Hepatocyte (in vitro differentiated cells): ENCODE measurements at places on chromosomes 11 and 22. TPM values are rescaled to one million over a fixed set of nuclear protein-coding genes. Genes with fewer than 3 reads are reported as not detected.

DNA sequence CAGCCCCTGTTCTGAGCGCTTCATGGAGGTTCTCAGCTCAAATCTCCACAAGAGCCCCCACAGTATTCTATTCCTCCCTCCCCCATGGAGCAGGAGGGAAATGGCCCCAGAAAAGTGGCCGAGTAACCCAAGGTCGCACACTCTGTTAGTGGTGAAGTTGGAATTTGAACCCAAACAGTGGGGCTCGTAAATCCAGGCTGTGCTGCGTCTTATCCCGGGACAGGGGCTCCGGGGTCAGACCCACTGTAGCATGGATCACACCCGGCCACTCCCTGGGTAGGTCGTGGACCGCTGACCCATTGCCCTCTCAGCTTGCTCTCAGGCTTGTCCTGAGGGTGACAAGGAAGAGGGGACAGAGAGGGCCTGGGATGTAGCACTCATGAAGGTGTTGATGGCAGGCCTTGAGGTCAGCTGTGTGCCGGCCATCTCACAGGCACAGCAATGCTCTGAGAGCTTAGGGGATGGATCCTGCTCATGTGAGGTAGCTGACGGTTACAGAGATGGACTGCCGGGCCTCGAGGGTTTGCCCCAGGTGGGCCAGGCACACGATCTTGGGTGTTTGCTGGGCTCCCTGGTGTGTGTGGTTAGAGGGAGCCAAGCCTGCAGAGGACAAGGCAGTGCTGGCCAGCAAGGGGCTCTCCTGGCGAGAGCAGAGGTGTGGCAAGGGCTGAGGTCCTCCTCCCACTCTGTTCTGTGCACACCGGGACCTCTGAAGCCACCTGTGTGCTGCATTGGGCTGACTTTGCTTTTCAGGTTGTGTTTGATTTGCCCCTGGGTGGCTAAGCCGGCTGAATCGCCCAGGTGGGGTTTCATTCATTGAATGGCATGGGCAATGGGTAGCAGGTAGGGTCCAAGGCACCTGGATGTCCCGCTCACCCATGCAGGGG, 2.3 kb upstream of the FGF19 start:
- DNase-seq = no peak

MOGAT2 gene
- total RNA-seq = 2.4 and 3.2 TPM in 2 replicates

DNA sequence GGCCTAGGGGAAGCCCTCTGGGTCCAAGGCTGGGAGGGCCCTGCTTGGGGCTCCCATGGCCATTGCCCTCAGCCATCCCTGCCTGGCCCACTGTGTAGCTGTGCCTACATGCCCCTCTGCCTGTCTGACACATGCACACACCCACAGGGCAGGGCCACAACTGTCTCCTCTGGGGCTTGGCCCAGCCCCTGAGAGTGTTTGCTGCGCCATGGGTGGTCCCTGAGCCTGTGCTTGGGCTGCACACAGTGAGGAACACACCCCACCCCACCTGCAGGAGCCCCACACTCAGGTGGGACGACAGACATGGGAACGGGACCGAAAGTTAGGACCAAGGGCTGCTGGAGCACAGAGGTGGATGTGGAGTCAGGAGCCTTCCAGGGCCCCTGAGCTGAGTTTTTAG, 489.5 kb downstream of the TBC1D22A start:
- DNase-seq = no peak

GRCh38 chr11:83464160-83464944, 178.2 kb upstream of the CCDC90B start:
- DNase-seq = no peak

DNA sequence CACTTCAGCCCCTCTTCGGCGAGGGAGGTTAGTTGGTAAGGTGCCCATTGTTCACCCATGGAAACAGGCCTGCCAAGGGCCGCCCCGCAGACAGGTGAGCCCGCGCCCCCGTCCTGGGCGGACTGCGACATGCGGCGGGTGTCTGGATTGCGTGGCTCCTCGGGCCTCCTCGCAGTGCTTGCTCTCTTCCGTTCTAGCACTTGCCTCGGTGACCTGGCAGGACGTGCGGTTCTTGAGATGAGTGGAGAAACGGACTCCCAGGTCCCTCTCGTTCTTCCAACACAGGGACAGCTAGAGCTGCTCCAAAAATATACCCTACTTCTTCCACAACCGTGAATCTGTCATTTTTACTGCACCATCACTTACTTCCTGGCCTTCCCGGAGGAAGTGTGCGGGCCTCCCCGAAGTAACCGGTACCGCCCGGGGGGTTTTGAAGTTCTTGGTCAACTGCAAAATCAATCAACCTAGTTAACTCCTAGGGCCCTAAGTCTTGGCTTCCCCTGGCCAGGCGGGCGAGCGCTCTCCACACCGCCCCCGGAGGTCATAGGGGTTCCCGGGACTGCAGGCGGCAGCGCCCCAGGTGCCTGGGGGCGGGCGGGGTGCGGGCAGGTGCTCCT, 745 bp upstream of the ZBTB44 start:
- DNase-seq = peak; percentile 13

TSPAN18 gene
- total RNA-seq = 9.5 and 12.8 TPM in 2 replicates

- no peak for DNase-seq
These were observed 54.1 kb upstream of the SLC36A4 start for GRCh38 chr11:93251922-93252321.

RASL10A gene
- 0.33 and 1.7 TPM in 2 replicates for total RNA-seq

DNA sequence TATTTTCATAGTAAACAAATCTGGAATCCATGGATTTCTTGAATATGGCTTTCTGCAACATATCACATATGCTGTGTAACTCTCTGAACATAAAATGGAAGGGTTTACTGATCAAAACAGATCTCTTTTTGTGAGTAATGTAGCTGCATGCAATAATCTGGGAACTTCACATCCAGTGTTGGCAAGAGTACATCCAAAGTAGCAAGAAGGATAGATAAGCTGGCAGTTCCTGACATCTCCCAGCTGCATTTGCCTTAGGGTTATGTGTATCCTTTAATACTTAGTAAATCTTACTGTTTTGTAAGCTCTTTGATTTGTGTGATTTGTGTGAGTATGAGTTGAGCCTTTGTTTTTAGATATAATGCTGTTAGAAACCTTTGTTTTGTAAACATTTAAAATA, 280.4 kb upstream of the CNTN5 start:
- peak; percentile 16 for DNase-seq

LGALS1 gene
- 780 and 875 TPM in 2 replicates for total RNA-seq

DNA sequence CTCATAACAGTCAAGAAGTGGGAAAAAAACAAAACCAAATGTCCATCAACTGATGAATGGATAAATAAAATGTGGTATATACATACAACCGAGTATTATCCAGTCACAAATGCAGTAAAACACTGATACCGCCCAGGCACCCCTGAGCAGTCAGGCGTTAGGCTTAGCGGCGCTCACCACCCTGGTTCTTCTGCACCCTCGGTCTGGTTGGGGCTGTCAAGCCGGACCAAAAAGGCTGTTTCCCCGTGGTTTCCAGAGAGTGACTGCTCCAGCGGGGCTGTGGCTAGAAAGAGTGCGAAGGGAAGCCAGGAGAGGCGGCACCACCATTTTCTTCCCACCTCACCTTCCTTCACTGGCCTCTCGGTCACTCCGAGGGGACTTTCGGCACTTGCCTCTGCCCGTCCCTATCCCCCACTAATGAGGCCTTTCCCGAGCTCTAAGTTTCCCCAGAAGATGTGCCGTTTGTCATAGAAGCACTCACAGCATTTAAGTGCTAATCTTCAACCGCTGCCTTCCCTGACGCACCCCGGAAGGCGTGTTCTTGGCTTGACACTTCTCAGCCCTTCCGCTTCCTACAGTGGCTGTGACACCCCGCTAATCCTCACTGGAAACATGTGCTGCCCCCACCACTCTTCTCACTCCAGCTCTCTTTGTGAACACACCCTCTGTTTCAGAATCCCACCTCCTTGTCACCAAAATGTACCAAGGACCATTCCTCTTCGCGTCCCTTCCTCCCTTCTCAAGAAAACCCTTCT, 42.4 kb downstream of the FCHSD2 start:
- no peak for DNase-seq

DNA sequence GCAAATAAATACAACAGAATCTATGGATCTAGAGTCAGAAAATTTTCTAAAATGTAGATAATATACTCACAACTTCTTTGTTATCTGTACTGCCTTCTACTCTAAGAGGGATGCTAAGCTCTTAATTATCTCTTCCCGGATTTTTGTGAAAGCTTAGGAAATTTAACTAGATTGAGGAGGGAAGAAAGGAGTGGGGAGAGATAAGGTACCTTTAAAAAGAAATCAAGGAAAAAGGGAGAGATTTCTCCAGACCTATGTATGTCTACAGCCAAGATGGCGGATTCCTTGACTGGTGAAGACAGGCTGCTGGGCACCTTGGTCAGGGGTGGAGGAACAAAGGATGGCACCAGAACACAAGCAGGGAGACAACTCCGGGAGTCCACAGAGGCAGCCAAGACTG, 23.0 kb downstream of the ZNF280B start:
- no peak for DNase-seq

KCNK4 gene
- total RNA-seq = not detected in 2 replicates

DNA sequence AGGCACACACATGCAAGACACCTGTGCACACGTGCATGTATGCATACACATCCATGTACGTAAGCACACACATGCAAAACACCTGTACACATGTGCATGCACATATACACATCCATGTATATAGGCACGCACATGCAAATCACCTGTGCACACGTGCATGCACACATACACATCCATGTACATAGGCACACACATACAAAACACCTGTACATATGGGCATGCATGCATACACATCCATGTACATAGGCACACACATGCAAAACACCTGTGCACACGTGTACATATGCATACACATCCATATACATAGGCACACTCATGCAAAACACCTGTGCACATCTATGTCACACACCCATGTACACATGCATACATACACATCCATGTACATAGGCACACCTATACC, 458.3 kb downstream of the TBC1D22A start:
- DNase-seq = no peak

TEX12 gene
- 0.50 and 4.4 TPM in 2 replicates for total RNA-seq

GRCh38 chr22:46122511-46122971, 27.8 kb upstream of the PPARA start:
- DNase-seq = peak; percentile 80

F2 gene
- 79.7 and 85.9 TPM in 2 replicates for total RNA-seq

KCNK7 gene
- total RNA-seq = not detected in 2 replicates

GRCh38 chr22:31461699-31462098, 27.9 kb downstream of the EIF4ENIF1 start:
- DNase-seq = no peak

DNA sequence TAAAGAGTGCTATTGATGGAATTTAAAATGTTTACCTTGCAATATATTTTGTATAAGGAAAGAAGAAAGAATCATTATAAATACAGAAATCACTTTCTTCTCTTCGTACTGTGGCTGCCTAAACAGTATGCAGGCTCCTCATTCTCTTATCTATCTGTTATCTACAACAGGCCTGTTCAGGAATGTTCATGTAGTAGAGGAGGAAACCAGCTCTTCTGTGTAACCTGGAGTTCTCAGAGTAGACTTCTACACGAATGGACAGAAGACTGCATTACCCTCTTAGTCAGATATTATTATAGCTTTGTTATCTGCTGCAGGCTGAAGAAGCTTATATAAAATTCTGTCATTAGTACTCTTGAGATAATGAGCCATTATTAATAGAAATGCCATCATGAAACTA, 1225.9 kb upstream of the CNTN5 start:
- DNase-seq = peak; percentile 5

- peak; percentile 8 for DNase-seq
These were observed 4.2 kb downstream of the MRGPRD start for GRCh38 chr11:68976563-68976962.

DNA sequence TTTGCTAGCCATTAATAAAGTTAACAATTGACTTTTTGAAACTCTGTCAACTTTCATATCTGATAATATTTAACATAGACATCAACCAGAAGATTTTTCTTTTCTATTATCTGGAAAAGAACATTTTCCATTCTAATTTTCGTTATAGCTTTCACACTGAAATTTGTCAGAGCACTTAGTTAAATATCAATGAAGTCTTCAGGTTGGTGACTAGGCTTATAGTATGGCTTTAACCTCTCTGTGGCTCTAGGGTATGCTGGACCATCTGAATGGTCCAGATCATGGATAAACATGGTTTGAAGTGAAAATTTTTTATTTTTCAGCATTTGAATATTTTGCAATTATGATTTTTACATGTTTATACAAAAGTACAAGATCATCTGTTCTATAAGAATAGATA, 548.1 kb downstream of the CNTN5 start:
- DNase-seq = no peak

KRTAP5-10 gene
- total RNA-seq = not detected in 2 replicates

GRCh38 chr11:12944889-12945288, 64.2 kb upstream of the RASSF10 start:
- DNase-seq = no peak

DNA sequence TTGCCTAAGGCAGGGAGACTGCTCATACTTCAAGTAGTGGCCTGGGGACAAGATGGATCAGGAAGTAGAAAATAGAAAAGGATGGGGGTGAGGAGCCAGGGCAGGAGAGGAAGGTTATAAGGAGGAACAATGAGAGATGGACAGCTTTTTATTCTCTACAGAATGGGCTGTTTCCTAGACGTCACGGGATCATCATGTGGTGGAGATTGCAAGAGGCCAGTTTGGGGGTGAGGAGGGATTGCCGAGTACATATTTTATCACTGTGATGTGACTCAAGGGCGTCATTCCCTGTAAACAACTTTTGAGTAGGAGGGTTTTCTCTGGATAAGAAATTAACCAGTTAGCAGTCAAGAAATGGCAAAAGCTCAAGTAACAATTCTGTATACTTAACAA, 406.3 kb downstream of the ETS1 start:
- no peak for DNase-seq

DNA sequence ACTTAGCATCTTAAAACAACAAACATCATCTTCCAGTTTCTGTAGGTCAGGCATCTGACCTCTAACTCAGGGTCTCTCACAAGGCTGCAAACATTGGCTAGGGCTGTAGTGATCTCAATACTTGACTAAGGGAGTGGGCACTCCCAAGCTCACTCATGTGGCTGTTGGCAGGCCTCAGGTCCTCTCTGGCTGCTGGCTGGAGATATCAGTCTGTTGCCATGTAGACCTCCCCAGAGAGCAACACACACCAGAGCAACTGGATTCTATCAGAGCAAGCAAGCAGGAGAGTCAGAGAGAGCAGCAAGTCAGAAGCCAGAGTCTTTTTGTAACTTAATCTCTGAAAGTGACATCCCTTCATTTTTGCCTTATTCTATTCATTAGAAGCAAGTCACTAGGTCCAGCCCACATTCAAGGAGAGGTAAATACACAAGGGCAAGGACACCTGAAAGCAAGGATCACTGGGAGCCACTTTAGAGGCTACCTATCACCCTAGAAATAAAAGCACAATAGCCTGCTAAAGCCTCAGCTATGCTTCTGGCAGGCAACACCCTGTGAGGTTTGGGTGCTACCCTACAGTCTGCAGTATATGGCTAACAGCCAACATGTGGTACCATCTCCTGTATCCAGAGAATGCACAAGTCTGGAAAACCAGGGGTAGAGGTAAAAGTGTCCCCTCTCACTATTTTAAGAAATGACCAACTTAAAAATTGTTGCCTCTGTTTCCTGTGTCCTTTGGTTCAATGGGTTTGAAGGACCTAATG, 33.5 kb upstream of the CD44 start:
- DNase-seq = no peak

LRP4 gene
- total RNA-seq = 7.1 and 8.0 TPM in 2 replicates

DNA sequence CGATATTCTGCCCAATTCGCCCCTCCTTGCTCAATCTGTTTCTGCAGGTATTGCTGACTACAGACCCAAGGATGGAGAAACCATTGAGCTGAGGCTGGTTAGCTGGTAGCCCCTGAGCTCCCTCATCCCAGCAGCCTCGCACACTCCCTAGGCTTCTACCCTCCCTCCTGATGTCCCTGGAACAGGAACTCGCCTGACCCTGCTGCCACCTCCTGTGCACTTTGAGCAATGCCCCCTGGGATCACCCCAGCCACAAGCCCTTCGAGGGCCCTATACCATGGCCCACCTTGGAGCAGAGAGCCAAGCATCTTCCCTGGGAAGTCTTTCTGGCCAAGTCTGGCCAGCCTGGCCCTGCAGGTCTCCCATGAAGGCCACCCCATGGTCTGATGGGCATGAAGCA, 9.2 kb upstream of the SLC35E4 start:
- no peak for DNase-seq

OR5A1 gene
- not detected in 2 replicates for total RNA-seq
